ENCODE measurements at places on chromosomes 4 and X. TPM values are rescaled to one million over a fixed set of nuclear protein-coding genes. Genes with fewer than 3 reads are reported as not detected.

The VSIG1 gene
- total RNA-seq = 0.13 TPM

The ETDA gene
- not detected for total RNA-seq

The SPIN2A gene
- 0.28 TPM for total RNA-seq

DNA sequence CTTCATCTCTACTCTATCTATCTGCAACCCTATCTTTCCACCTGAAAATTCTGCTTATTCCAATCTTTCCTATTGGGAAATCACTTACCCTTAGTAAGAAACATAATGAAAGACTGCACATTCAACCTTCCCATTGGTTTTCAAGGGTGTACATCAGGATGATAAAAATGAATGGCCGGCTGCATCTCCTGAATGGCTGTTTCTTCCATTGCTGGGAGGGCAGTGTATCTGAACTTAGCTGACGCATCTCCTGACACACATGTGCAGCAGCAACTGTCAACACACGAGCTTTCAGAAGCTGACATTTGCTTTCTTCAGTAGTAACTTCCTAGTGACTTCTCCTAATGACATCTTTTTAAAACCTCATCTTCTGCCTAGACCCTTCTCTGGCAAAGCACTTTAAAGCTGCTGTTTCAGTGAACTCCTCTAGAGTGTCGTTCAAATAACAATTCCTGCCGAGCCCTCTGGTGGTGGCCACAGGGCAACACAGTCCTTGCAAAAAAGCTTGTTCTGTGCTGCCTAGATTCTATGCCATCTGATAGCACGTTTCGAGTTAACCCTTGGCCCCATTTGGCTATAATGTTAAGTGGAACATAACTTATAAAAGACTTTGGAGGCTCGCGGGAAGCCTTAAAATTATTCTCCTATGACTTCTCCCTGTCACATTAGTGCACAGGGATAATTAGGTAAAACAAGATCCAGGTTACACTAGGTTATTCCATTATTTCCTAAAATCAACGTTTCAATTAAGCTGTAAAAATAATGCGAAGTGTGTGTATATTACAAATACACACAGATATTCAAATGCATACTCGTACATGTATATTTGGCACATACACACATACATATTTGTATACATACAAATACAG, 2340.7 kb downstream of the PCDH7 start:
- H3K4me3 ChIP-seq = no peak overlapping the region
- no peaks in the 10 kb centered on the region for H3K4me1 ChIP-seq
- H3K27me3 ChIP-seq = no peaks in the 10 kb centered on the region
- DNase-seq = peak; percentile 20
- H3K27ac ChIP-seq = no peak overlapping the region

- H3K4me1 ChIP-seq = no peaks in the 10 kb centered on the region
- DNase-seq = no peak
- H3K27me3 ChIP-seq = peaks cover 6% of the 10 kb centered on the region
- no peak overlapping the region for H3K27ac ChIP-seq
- H3K4me3 ChIP-seq = no peak overlapping the region
Measured at GRCh38 chrX:134753718-134754008, 95.4 kb upstream of the PLAC1 start.

DNA sequence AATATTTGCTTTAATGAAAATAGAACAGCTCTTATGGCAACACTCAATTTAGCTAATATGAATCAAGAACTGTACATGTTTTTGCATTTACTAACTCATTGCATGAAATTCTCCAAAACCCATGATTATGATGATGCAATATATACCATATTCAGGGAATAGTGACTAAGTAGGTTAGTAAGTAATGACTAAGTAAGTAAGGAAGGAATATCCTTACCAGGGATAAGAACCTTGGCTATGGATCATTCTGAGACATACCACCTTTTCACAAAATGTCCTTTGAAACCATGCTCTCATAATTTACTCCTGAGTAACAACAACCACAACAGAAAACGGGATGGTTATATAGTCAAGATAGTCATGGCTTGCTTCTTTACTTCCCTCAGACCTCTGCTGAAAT, 1513.0 kb downstream of the STIM2 start:
- no peak overlapping the region for H3K27ac ChIP-seq
- H3K4me3 ChIP-seq = no peak overlapping the region
- DNase-seq = no peak
- no peaks in the 10 kb centered on the region for H3K36me3 ChIP-seq
- no peaks in the 10 kb centered on the region for H3K4me1 ChIP-seq

GRCh38 chr4:136909626-136910025, 622.7 kb downstream of the PCDH18 start:
- H3K4me1 ChIP-seq = no peaks in the 10 kb centered on the region
- no peak for DNase-seq
- no peaks in the 10 kb centered on the region for H3K36me3 ChIP-seq
- H3K4me3 ChIP-seq = no peak overlapping the region

- no peak overlapping the region for H3K27ac ChIP-seq
- H3K27me3 ChIP-seq = no peaks in the 10 kb centered on the region
- no peaks in the 10 kb centered on the region for H3K4me1 ChIP-seq
- no peak overlapping the region for H3K4me3 ChIP-seq
- no peak for DNase-seq
- H3K36me3 ChIP-seq = no peaks in the 10 kb centered on the region
Measured at GRCh38 chr4:98094118-98094517, 49.2 kb downstream of the STPG2 start.

GRCh38 chr4:159899596-159899995, 796.7 kb downstream of the RAPGEF2 start:
- H3K36me3 ChIP-seq = no peaks in the 10 kb centered on the region
- no peak overlapping the region for H3K27ac ChIP-seq
- H3K27me3 ChIP-seq = no peaks in the 10 kb centered on the region
- no peak for DNase-seq
